ENCODE measurements at places on chromosomes 6 and 20.

DNA sequence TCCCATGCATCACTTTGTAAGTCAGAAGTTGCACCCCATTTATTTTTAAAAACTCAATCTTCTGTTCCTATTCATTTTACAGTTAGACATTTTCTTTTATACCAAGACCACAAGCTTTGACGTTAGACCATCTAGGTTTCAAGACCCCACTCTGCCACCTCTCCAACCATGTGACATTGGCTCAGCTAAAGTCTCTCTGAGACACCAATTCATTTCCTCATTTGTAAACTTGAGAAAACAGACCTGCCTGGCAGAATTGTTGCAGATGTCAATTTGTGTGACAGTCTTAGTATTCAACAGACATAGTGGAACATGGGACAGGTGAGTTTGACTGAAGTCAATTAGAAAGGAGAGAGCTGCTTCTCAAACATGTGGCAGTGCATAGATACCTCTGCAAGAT lies 55.6 kb upstream of the CSE1L start:
- no peak for DNase-seq

GRCh38 chr6:50936277-50936681 lies 117.6 kb downstream of the TFAP2B start:
- no peak for DNase-seq

DNA sequence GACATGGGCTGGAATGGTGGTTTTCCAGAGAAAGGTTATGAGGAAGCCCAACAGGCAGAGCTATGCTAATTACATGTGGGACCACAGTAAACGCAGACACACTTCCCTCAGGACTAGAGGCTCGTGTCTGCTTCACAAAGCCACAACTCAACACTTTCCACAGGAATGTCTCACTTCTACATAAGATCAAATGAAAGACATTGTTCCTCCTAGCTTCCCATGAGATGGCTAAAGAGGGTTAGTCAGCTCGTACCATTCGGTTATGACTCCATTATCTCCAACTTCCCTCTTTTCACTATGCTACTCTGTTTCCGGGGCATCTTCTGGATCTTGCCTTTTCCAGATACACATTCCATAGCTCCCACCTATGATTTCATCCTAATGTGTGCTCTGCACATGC lies 29.1 kb upstream of the ZC3H12D start:
- no peak for DNase-seq

DNA sequence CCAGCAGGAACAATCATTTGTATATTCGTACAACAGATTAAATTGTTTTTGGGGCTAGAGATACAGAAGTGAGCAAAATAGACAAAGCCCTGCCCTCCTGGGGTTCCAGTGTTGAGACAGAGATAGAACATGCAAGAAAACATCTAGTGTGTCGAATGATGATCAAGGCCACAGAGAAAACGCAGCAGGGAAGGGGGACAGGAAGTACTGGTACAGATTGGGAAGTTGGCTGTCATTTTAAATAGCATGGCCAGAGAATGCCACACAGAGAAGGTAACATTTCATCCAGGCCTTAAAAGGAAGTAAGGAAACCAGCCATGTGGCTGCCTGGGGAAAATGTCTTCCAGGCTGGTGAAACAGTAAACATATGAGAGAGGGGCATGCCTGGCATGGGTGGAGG lies 202.6 kb upstream of the MYLIP start:
- DNase-seq, result no peak

- DNase-seq, result no peak
Observed at GRCh38 chr6:25290306-25291060, 11.3 kb downstream of the CARMIL1 start.

GRCh38 chr6:95790787-95791186 lies 213.5 kb downstream of the MANEA start:
- DNase-seq, result no peak

Measured in HAP-1 (cell line).